ENCODE measurements at places on chromosomes 4 and X.

GRCh38 chr4:150037251-150037856, 40.9 kb upstream of the DCLK2 start:
- DNase-seq = no peak

DNA sequence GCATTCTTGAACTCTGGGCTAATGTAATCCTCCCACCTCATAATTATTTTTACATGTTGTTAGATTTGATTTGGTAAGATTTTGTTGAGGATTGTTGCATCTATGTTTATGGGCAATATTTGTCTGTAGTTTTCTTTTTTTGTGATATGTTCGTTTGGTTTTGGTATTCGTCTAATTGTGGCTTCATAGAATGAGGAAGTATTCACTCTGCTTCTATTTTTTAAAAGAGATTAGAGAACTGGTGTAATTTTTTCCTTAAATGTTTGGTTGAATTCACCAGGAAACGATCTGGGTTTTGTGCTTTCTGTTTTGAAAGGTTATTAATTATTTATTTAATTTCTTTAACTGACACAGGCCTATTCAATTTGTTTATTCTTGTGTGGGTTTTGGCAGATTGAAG, 161.2 kb upstream of the NUDT6 start:
- DNase-seq = peak; percentile 54

GRCh38 chrX:120244395-120244734, 6.2 kb upstream of the ZBTB33 start:
- DNase-seq = no peak

DNA sequence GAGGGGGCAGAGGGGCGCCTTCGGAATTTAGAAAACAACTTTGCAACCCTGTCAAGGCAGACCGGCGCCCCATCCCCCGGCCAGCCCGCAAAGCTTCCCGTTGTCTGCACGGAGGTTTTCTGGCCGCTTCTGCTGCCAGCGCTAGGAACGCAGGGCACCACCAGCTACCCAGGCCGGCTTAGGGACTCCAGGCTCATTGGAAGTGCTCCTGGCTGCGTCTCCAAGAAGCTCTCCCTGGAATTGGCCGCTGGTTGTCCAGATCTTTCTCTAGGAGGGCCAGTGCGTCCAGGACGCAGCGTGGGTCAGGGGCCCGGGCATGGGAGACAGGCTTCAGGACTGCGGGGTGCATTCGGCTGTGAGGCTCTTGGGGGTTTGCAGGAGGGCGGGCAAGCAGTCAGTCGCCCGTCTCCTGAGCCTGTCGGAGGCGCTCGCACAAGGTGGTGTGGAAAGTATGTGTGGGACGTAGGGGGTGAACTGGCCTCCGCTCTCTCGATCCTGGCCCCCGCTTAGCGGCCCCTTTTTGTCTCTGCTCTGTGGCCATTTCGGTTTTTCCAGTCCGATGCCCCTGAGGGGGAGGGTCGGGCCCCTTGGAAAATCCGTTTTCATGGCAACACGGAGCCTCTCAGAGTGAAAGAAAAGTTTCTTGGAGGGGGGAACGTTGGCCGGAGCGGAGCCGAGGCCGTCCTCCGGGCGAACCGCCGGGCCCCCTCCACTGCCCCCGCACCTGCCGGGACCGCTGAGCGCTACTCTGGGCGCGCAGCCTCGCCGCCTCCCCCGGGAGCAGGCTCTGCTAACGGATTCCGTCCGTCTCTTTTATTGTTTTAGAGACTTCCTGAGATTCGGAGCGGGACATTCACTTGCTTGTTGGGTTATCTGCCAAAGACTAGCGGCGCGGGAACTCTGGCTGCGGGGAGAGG, 810 bp upstream of the SOX3 start:
- no peak for DNase-seq

GRCh38 chr4:119559044-119559647, 69.5 kb downstream of the PDE5A start:
- DNase-seq = peak; percentile 36

DNA sequence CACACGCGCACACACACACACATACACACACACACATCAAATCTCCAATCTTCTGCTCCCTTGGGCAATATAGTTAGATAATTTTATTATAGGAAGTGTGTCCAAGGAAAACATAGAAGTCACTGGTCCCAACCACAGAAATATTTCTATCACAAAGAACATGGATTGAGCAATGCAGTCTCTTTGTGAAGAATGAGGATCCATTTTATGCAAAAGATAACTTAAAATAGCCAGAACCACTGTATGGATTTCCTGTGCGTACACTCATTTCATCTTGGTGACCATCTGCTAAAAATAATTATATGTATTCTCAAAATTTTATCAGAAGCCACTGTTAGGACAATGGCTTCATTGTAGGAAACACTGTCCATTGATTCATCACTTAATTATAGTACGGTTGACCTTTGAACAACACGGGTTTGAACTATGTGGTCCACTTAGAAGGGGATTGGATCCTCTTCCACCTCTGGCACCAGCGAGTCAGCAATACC, 169.6 kb upstream of the MXRA5 start:
- DNase-seq = no peak

All from inflammatory macrophage treated with lipopolysaccharide for 4 hours (primary cell).